ENCODE measurements at places on chromosomes 11 and 22.

DNA sequence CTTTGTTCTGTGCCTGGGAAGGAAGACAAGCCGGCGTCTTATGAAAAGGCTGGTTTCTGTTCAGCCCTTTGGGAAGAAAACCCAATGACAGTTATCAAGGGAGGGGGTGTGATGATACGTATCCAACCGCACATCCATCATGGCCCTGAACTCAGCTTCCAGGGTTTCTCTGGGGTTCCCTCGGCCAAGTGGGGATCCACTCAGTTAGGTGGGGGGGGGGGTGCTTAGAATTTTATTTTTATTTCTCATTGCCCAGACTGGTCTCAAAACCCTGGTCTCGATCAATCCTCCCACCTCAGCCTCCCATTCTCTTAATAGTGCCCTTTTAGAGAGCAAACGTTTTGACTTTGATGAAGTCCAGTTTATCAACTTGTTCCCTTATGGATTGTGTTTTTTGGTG lies 25.7 kb downstream of the KCNQ1 start:
- DNase-seq, result no peak

- peak; percentile 60 for DNase-seq
These were observed 46.0 kb upstream of the PARVA start for GRCh38 chr11:12331239-12331874.

DNA sequence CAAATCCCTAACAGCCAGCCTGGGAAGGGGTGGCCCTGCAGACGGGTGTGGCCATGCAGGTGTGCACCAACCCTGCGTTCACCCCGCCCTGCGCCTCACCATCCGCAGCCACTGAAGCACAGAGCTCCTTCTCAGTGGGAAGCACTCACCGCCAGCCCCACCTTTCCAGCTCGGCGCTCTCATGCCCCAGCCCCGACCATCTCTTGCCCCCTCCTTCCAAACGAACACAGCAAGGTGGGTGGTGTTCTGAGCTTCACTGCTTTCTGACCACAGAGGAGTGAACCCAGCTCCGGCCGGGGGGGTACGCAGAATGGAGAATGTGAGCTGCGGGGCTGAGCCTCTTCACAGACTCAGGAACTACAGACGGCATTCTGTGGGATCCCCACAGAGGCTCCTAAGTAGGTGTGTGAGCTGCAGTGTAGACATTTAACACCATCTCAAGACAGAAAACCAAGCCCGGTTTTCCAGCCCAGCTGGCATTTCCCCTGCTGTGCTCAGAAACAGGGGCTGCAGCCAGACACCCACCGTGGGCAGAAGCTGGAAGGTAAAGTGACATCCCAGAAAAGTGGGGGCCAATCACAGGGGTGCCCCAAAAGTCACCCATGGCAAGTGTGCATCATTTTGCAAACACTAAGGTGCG lies 88.4 kb upstream of the RTL6 start:
- DNase-seq, result no peak

DNA sequence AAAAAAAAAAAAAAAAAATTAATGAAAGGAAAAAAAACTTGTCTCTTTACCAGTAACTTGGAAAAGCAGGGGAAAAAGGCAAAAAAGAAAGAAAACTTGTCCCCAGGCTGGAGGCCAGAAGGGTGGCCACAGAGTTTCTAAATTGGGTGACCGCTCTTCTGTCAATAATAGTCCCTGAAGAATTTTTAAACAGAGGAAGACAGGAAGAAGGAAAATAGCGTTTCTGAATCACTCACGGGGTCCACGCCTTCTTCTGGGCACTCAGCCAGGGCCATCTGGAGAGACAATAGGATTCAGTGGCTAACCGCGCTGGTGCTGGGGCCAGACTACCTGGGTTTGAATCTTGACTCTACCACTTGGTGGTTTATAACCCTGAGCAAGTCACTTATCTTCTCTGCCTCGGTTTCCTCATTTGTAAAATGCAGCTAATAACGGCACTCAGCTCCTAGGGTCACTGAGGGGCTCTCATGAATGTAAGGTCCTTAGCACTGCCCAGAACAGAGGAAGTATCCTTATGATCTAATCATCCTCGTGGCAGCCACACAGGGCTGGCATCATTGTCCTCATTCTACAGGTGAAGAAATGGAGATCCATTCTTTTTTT lies 7.0 kb downstream of the C11orf86 start:
- DNase-seq, result peak; percentile 56

GRCh38 chr22:30327864-30328345 lies 1.2 kb upstream of the TBC1D10A start:
- no peak for DNase-seq

GRCh38 chr11:28730889-28731288 lies 622.7 kb downstream of the METTL15 start:
- no peak for DNase-seq

- DNase-seq, result no peak
These were observed 36.7 kb upstream of the AMPD3 start for GRCh38 chr11:10418259-10418949.

DNA sequence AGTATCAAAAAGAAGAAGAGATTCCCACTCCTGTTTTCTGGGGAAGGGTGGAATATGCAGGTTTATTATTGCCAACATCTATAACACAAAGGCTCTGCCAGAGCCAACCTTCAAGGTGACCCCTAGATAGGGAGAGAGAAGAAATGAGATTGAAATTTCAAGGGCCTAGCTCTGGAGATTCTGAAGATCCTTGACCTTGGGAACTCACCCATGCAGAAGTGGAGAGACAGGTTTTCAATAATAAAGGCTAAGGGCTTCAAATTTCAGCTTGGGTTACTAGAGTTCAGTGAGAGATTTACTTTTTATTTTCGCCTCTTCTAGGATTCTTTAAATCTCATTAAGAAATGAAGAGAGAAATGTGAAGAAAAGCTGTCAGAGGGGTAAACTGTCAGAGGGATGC lies 98.4 kb downstream of the CD44 start:
- no peak for DNase-seq

- DNase-seq, result no peak
These were observed 18.1 kb upstream of the CRTAM start for GRCh38 chr11:122820158-122820557.

GRCh38 chr11:96062134-96062533 lies 138.2 kb upstream of the MTMR2 start:
- DNase-seq, result no peak
